ENCODE measurements at places on chromosomes 16 and 17. TPM values are rescaled to one million over a fixed set of nuclear protein-coding genes. Genes with fewer than 3 reads are reported as not detected.
A peak's percentile ranks its signal among the peaks of the same experiment; 100 is the strongest.

GRCh38 chr16:53566552-53567245 is 63.7 kb upstream of the AKTIP start:
- DNase-seq, result no peak

- DNase-seq, result no peak
These were observed 22.7 kb upstream of the PPM1D start for GRCh38 chr17:60577147-60577915.

DNA sequence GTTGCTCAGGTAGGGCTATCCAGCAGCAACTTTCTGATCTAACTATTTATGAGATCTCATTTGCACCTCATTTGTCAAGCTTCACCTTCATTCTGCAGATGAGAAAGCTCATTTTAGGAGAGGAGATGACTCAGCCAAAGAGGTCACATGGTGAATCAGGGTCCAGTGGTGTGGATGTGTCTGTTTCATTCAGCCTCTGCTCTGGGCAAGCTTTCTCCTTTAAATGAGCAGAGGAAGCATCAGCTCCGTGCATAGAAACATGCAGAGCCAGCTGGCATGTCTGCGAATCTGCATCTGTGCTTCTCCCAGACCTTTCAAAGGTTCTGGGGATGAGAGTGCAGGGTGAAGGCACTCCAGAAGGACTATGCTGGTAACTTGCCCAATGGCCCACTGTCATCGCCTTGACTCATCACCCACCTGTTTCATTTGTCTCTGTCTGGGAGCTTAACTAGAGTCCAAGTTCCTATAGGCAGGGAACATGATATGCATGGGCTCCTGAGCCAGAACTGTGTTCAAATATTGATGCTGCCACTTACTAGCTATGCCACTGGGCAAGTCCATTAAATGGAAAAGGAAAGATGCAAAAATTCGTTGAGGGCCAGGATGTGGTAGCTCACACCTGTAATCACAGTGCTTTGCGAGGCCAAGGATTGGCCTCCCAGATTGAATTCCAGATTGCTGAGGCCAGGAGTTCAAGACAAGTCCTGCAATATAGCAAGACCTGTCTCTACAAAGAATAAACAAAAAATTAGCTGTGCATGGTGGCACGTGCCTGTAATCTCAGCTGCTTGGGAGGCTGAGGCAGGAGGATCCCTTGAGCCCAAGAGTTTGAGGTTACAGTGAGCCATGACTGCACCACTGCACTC is 67.1 kb upstream of the NLK start:
- DNase-seq, result no peak

DNA sequence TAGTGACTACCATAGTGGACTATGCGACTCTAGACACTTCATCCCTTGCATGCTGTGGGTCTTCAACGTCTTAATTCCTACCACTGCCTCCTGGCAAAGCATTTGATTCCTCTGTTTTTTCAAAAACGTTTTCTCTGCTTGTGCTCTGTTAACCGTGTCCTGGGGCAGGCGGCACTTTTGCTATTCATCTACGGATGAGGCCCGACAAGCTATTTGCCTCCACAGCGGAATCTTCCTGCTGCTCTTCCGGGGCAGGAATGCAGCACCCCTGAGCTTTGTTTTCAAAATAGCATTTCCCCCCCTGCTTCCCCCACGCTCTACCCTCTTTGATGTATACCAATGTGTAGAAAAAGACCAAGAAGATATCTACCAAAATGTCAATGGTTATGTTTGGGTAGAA is 39.8 kb upstream of the METTL16 start:
- no peak for DNase-seq

- peak; percentile 95 for DNase-seq
These were observed at the start of gene GAA for GRCh38 chr17:80101011-80101945. Gene GAA (plus strand): TSS chr17:80101581. CDS start chr17:80104587, 3,006 bp downstream.

- peak; percentile 94 for DNase-seq
These were observed 959 bp upstream of the ANKRD13B start for GRCh38 chr17:29591737-29592608.

GRCh38 chr17:82193520-82194220 is 19.0 kb downstream of the CCDC57 start:
- DNase-seq, result peak; percentile 46

The ZNF768 gene
- total RNA-seq, result 75.4 TPM

The ZG16B gene
- 0.37 TPM for total RNA-seq

The CDH11 gene
- 7.3 TPM for total RNA-seq

The CTF1 gene
- total RNA-seq, result 7.5 TPM

DNA sequence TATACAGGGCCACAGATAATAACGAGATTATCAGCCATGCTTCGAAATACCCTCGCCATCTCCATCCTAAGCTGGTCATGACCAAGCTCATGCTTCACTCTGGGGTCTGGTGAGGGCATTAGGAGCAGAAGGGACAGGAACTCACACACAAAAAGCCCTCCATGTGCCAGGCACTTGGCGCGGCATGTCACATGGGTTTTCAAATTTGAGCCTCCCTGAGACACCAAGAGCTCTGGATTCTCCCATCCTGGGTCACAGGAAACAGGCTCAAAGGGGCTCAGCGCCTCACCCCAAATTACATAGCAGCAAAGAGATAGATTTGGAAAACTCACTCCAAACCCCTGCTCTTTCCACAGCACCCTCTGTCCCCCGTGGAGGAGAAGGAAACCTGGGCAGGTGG is 239.5 kb downstream of the GSG1L start:
- no peak for DNase-seq

GRCh38 chr17:32755045-32755805 is 121.7 kb downstream of the MYO1D start:
- no peak for DNase-seq

The TUFM gene
- total RNA-seq, result 254 TPM

GRCh38 chr16:89275837-89276720 is 58.6 kb downstream of the ZNF778 start:
- peak; percentile 20 for DNase-seq

- DNase-seq, result no peak
These were observed 11.9 kb upstream of the GLIS2 start for GRCh38 chr16:4303973-4304372.

DNA sequence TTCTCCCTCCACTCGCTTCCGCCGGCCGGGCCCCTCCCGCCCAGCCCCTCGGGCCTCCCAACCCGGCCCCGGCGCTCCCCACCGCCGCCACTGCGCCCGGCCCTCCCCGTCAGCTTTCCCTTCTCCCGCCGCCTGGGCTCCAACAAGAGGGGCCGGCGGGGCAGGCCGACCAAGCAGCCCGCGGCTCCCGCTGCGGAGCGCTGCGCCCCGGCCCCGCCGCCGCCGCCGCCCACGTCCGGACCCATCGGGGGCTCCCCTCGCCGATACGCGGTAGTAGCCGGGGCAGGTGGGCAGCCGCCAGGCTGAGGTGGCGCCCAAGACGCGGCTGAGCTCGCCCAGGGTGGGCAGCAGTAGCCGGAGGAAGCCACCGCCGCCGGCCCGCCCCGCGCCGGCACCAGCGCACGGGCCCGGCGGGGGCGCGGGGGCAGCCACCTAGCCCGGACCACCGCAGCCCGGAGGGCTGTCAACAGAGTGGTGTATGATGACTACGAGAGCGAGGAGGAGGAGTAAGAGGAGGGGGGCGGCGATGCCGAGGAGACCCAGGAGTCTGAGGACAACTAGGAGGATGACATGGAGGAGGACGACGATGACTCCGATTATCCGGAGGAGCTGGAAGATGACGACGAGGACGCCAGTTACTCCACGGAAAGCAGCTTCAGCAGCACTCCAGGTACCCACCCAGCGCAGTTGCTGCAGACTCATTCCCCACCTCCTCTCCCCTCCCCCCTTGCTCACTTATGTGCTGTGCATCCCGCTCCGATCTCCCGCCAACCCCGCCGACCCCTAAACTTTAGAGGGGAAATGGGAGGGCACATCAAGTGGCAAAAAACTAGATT is 498 bp downstream of the LRRC37B start:
- DNase-seq, result no peak

The GPRC5C gene
- 34.4 TPM for total RNA-seq

- DNase-seq, result no peak
These were observed 49.7 kb downstream of the ZNRF1 start for GRCh38 chr16:75048530-75048929.

The TBC1D3G gene
- total RNA-seq, result not detected

- no peak for DNase-seq
These were observed 21.0 kb downstream of the SOX8 start for GRCh38 chr16:1002399-1003166.

The CES2 gene
- total RNA-seq, result 103 TPM

GRCh38 chr17:3027786-3028532 is 35.4 kb downstream of the OR1D5 start:
- DNase-seq, result no peak

- DNase-seq, result peak; percentile 62
These were observed 2.1 kb downstream of the GSE1 start for GRCh38 chr16:85615014-85615851.

DNA sequence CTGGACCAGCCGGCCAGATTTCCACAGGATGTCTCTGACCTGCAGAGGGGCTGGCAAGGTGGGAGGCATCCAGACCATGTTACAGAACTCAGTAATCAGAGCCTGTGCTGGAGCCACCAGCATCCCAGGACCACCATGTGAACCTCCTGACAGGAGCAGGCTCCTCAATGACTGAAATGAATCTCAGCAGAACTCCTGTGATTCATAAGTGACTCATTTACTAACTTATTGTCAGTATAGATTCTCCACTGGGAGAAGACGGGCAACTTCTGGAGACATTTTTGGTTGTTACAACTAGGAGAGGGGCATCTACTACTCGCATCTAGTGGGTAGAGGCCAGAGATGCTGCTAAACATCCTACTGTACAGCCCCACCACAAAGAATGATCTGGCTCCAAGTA is 3.1 kb upstream of the WWOX start:
- no peak for DNase-seq

DNA sequence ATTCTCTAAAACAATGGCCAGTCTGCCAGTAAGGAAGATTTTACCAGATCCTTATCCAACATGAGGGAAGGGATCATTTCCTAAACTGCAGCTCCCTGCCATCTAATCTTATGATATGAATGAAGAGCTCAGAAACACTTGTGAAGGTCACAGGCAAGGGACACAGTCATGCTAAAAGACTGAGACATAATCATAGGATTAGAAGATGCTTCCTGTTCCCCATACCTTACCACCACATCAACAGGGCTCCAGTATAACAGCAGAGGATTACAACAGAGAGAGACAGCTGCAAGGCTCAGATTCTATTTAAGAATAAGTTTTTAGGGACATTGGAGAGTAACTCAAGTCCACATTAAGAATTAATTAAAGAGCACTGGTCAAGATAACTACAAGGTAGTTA is 93.3 kb downstream of the BRIP1 start:
- no peak for DNase-seq

GRCh38 chr17:70183508-70183907 is 14.2 kb downstream of the KCNJ2 start:
- DNase-seq, result no peak

DNA sequence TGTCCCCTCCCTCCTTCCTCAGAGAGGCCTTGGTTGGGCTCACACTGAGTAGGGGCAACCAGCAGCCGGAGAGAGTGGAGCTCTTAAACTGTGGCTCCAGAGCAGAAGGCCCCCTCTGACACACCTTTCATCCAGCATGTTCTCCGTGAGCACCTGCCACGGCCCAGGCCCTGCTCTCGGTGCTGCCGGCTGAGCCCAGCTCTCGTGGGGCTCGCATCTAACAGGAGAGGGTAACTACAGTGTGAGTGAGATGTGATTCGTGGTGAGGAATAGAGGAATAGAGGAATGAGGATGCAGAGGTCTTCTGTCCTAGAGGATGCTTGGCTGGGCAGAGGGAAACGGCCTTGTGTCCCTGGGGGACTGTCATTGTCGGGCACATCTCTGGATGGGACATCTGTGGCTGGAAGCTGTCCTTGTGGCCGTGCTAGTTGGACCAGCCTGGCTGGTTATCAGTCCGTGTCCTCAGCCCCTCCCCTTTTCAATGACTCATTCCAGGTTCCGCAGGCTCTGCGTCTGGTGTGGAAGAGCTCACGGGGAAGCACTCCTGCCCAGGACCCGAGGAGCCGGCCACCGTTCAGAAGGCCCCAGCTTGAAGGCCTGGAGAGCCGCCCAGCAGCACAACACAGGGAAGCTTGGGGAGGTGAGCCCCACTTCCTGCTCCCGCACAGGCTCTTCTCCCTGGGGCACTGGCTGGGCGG is 11.9 kb upstream of the DNASE1 start:
- DNase-seq, result no peak

DNA sequence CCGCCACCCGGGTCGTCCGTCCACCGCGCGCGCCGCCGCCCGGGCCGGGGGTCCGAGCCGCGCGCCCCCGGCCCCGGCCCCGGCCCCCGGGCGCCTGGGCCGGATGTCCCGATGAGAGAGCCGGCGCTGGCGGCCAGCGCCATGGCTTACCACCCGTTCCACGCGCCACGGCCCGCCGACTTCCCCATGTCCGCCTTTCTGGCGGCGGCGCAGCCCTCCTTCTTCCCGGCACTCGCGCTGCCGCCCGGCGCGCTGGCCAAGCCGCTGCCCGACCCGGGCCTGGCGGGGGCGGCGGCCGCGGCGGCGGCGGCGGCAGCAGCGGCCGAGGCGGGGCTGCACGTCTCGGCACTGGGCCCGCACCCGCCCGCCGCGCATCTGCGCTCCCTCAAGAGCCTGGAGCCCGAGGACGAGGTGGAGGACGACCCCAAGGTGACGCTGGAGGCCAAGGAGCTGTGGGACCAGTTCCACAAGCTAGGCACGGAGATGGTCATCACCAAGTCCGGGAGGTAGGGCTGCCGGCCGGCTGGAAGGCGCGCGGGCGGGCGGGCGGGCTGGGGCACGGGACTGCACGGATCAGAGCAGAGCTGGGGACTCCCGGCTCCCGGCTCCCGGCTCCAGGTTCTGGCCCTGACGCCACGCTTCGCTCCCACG is 548 bp downstream of the TBX2 start:
- peak; percentile 47 for DNase-seq

DNA sequence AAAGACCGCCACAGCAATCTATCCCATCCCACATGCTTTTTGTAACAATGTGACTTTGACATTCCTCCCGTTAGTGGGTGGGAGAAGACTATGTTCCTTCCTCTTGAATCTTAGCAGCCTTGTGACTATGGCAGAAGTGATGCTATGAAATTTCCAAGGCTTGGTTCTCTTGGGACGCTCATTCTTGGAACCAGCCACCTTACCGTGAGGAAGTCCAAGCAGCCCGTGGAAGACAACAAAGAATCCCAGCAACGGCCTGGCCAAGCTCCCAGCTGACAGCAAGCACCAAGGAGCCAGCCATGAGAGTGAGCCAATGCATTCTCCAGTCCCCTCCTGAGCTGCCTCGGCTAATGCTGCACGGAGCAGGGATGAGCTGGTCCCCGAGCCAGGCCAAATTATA is 62.3 kb downstream of the VPS53 start:
- peak; percentile 91 for DNase-seq

DNA sequence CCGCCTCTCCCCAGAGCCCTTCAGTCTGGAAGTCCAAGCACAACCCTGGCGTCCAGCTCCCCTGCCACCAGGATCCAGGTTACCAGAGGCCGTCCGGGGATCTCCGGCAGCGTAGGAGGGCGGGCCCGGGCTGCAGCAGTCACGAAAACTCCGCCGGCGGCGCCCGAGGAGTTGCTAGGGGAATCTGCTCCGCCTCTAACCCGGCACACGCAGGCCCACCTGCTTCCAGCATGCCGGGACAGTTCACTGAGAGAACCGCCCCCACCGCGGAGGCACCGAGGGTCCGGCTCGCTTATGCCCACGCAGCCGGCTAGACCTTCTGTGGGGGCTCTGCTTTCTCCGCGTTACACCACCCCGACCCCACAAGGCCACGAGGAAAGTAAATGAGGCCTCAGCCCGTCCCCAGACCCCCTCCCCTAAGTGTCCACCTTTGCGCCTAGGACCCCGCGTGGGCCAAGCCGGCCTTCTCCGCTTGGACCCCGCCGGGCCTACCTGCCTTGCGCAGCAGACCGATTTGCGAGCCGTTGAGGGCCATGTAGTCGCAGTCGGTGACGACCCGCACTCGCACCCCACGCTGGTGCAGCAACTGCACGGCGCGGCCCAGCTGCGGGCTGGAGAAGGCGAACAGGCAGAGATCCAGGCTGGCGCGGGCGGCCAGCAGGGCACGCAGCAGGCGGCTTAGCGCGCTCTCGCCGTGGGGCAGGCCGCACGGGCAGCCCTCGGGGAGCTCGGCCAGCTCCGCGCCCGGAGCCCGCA is 587 bp downstream of the PLD6 start:
- peak; percentile 70 for DNase-seq

Data from left ventricle myocardium superior (tissue), 1 donor.